ENCODE measurements at places on chromosomes 2 and 18.

DNA sequence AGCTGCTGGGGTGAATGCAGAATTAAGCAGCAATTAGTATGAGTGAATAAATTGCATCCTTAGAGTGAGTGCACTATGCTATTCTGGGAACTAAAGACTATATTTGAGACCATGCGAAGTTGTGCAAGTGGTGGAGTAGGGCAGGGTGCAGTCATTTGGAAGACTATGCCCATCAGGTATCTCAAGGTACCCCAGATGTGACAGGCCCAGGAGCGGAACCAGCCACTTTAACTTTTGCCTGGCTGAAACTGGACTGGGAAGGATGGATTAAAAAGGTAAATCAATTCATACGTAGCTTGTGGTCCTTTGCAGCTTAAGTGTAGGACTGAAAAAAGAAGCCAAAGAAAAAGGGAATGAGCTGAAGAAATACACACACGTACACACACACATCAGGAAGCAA, 1.7 kb downstream of the KYNU start:
- no peak for DNase-seq

- DNase-seq = peak; percentile 45
Measured at GRCh38 chr2:23636426-23636825, 251.4 kb downstream of the KLHL29 start.

DNA sequence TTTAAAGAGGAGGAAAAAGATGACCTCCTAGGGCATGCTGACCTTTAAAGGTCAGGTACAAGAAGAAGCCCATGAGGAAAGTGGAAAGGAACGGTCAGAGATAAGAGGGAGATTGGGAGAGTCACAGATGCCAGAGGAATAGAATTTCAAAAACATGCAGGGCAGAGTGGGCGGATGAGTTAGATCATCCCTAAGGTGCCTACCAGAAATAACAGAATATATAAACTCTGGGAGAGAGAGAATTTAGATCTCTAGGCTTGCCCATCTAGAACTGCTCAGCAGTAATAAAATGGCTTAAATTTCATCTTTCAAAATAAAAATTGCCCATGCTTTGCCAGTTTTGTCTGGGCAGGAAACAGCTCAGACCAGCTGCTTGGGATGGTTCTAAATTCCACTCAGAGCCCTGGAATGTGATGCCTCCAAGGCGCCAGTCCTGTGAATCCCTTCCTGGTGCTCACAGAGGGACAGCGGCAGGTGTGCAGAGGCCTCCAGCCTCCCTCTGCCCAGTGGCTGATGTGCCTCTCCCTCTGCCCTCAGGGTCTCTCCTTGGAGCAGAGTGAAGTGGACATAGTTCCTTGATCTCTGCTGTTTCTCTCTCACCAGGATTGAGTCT, 130.9 kb downstream of the ANTXR1 start:
- DNase-seq = no peak

DNA sequence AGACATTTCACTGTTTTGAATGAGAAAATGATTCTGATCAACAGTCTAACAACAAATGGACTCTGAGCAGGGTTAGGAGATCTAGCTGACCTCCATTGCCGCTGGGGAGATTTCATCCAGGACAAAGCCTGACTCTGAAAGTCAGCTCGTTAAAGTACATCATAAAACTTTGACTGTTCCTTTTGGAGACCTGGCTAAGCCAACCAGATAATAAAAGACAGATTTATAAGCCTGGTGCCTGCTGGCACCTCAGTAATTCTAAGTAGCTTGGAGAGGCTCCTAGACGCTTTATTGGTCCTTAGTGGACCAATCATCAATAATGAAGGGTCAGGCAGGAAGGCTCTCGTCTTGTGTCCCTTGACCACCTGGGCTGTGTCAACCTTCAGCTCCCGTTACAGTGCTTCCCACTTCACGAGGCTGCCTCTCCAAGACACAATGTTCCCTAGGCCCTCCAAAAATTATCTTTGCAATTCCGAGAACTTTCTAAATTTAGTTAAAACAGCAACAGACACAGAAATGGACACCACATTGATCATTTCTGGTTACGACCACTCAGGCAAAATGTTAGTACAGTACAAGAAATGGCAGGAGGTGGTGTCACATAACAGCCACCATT, 47.9 kb upstream of the PMAIP1 start:
- DNase-seq = no peak

GRCh38 chr2:100919316-100919715, 82.8 kb upstream of the RPL31 start:
- DNase-seq = peak; percentile 69

DNA sequence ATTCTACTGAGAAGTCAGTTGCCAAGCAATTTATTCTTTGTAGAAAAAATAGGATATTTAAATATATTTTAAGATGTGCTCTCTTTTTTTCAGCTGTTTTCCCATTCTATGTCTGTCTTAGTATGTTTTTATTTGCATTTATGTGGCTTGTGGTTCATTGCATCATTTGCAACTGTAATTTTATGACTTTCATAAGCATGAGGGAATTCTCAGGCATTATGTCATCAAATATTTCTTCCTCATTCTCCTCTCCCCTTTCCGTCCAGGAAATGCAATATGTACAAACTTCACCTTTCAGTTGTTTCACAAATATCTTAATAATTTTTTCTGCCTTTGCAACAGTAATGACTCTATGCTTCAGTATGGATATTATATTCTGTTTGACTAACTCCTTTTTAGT, 560.2 kb upstream of the LRATD1 start:
- no peak for DNase-seq

DNA sequence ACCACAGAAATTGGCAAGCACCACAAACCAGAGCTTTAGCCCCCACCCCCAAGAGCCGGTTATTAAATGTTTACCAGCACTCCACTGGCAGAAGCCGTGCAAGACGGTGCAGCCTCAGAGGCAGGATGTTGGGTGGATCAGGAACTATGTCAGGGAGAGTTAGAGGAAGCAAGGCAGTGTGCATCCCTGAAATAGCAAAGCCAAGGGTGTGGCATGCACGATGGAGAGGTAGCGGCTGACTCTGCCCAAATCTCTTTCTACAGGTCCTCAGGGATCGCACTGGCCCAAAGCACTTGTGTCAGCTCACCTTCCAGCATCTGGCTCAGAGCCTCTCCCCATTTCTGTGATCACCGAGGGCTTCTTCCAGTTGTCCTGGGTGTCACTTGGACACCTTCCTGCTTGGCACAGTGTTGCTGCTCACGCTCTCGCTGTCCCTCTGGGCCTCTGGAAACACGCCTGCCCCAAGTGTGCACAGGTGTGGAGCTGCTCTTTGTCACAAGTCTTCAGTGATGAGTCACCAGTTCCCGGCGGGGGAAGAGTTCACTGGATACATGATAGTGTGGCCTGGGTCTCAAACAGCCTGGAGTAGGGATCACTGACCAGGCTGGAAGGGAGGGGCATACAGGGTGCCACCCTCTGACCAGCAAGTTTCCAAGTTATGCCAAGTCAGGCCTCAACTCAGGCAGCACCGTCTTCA, 17.3 kb upstream of the B3GNT7 start:
- no peak for DNase-seq

DNA sequence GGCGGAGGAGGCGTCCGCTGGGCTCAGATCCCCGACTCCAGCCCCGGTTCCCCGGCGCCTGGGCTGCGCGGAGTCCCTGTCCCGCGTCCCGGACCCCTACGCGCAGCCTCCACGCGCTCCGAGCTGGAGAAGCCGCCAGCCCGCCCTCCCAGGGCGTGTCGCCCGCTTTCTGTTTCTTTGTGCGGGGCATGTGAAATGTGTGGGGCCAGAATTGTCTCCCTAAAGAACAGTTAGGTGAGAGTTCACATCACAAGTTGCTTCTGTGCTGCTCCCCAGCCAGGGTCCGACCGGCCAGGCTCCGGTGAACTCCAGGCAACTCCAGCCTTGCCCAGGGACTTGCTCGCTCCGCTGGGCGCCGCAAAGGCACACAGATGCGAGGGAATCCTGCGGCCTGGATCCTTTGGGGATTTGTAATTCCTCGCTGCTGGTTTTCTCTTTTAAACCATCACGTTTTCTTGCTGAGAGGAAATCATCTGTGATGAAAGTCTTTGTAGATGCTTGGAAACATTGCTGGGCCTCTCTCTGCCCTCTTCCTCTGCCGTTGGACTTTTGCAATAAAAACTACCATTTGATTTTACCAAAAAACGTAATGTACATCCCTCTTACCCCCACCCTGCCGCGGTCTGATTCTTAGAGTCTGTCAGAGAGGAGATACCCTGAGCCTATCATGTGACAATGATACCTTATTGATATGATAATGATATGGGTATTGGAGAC, 631 bp downstream of the GYPC start:
- peak; percentile 65 for DNase-seq

GRCh38 chr2:220198896-220199295, 571.5 kb downstream of the SLC4A3 start:
- no peak for DNase-seq
